ENCODE measurements at places on chromosomes 11 and 22. TPM values are rescaled to one million over a fixed set of nuclear protein-coding genes. Genes with fewer than 3 reads are reported as not detected.
A peak's percentile ranks its signal among the peaks of the same experiment; 100 is the strongest.

HIKESHI gene
- 30.0 TPM for total RNA-seq

EFCAB6 gene
- 4.4 TPM for total RNA-seq

C11orf42 gene
- total RNA-seq = not detected

NUDT8 gene
- total RNA-seq = 7.8 TPM

OR51E2 gene
- total RNA-seq = 0.45 TPM

ACER3 gene
- 56.7 TPM for total RNA-seq

FREY1 gene
- total RNA-seq = not detected

WNT11 gene
- 11.6 TPM for total RNA-seq

DEPDC7 gene
- total RNA-seq = 12.3 TPM

TNNT3 gene
- 35.6 TPM for total RNA-seq

DNA sequence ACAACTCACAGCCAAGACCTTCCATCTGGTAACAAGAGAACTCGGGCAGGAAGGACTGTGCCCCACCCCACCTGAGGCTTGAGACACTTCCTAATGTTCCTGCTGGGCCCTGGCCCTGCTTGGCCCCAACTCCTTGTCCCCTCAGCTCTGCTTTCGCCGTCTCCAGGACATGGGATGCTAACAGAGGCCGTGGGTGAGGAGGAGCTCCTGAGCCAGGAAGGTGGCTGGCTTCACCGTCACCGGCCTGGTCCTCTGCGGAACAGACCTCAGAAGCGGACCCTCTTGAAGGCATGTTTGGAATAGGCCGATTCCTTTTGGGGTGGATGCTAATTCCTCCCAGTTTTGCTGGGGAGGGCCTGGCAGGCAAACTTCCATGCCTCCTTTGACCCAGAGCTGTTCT is 154.3 kb downstream of the CACNA1I start:
- no peak for DNase-seq

GRCh38 chr11:44817207-44817949 is 90.6 kb downstream of the TSPAN18 start:
- no peak for DNase-seq

- no peak for DNase-seq
These were observed 12.8 kb downstream of the TSKU start for GRCh38 chr11:76795936-76796441.

- DNase-seq = no peak
These were observed 13.6 kb downstream of the EFCAB6 start for GRCh38 chr22:43798492-43798891.

- no peak for DNase-seq
These were observed 408.0 kb downstream of the BRD1 start for GRCh38 chr22:49419661-49420060.

- no peak for DNase-seq
These were observed 64.0 kb downstream of the SOX6 start for GRCh38 chr11:16292167-16292859.

GRCh38 chr11:91837411-91838330 is 386.9 kb upstream of the FAT3 start:
- DNase-seq = no peak

GRCh38 chr22:22103078-22103875 is 120.7 kb upstream of the TOP3B start:
- DNase-seq = no peak

GRCh38 chr11:85096939-85097338 is 530.2 kb downstream of the DLG2 start:
- DNase-seq = no peak

GRCh38 chr11:66331542-66332370 is 4.5 kb downstream of the RIN1 start:
- no peak for DNase-seq

DNA sequence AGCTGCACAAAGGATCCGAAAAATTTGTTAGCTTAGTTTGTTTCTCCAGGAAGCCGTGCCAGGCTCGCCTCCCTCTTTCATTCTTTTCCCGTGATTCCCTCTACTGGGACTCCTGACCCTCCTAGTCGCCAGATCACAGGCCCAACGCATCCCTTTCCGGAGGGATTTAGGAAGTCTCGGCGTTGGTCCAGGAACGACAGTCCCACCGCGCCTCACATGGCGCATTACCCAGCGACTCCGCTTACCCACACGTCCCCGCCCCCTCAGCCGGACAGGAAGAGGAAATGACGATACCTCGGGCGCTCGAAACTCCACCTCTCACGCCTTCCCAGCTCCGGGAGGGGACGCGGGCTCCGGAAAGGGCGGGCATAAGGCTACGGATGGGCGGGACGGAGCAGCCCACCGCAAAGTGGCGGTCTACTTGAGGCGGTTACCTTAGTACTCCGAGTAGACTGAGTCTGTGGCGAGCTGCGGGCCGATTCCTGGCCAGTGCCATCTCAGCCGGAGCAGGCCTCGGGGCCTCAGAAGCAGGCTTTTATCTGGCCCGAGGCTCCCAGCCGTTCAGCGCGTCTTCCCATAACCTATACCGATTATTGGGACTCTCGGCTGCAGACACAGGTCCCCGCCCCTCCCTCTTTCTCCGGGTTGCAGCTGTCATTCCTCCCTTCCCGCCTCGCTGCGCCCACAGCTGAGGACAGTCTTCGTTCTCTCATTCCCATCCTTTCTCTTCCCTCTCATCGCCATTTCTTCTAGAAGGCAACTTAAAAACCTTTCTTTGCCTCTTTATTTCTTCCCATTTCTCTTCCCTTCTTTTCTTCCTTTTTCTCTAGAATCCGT is at the start of gene CCDC15:
CCDC15 (plus strand) TSS at position 450 of the 837 bp plus-strand sequence. CDS start 531 bp downstream, outside the sequence.
- peak; percentile 98 for DNase-seq

DNA sequence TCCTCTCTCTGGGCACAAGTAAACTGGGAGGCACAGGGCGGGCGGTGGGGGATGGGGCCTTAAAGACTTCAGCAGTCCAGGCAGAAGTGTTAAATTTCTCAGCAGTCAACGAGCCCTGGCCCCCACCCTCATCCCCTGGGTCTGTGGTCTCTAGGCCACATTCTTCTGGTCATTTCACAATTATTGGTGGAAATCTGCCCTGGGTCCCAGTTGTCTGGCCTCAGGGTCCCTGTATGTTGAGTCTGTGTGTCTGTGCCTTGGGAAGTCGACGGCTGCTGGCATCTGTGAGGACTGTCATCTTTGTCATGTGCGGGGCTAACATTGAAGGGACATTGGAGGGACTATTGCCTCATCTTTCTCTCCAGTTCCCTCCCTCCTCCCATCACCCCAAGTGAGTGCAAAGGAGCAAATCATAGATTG is 1.7 kb downstream of the TSPAN18 start:
- no peak for DNase-seq

GRCh38 chr22:46087816-46088277 is 62.5 kb upstream of the PPARA start:
- peak; percentile 96 for DNase-seq

- no peak for DNase-seq
These were observed 12.6 kb downstream of the ZNF143 start for GRCh38 chr11:9473408-9473807.

- no peak for DNase-seq
These were observed 82.2 kb upstream of the AKIP1 start for GRCh38 chr11:8828580-8829361.

DNA sequence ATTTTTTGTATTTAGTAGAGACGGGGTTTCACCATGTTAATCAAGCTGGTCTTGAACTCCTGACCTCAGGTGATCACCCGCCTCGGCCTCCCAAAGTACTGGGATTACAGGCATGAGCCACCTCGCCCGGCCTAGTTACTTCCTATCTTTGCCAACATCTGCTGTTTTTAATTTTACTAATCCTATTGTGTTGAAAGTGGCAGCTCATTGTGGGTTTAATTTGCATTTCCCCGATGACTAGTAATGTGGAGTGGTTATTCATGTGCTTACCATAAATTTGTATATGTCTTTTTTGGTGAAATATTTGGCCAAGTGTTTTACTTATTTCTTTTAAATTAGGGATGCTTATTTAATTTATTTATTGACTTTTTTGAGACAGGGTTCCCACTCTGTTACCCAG is 74.2 kb upstream of the SLC25A18 start:
- no peak for DNase-seq

- no peak for DNase-seq
These were observed 389.2 kb downstream of the SOX6 start for GRCh38 chr11:15967166-15967565.

- no peak for DNase-seq
These were observed 21.8 kb upstream of the OR8G1 start for GRCh38 chr11:124219126-124219525.

DNA sequence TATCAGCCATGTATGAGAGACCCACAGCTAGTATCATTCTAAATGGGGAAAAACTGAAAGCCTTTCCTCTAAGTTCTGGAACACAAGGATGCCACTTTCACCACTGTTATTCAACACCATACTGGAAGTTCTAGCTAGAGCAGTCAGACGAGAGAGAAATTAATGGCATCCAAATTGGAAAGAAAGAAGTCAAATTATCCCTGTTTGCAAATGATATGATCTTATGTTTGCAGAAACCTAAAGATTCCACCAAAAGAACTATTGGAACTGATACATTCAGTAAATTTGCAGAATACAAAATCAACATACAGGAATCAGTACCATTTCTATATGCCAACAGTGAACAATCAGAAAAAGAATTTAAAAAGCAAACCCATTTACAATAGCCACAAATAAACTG is 226.0 kb downstream of the TRPC6 start:
- no peak for DNase-seq

DNA sequence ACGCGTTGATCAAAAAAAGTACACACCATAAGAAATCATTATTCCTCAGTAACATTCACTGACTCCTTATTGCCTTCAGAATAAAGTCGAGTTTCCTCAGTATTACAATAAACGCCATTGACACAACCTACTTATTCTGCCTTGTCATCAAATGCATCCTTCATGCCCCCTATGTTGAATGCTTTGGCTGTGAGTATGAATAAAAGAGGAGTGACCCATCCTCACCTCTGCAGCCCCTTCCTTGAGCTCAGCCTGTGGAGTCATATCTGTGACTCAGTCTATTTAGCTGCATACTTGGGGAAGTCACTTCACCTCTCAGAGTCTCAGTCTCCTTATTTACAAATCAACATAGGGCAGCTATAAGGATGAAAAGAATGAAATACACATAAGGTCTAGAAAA is 65.1 kb downstream of the USP35 start:
- DNase-seq = no peak

GRCh38 chr11:35116762-35117640 is 22.0 kb upstream of the CD44 start:
- no peak for DNase-seq

- DNase-seq = no peak
These were observed 138.9 kb downstream of the LARGE1 start for GRCh38 chr22:33781411-33781810.

DNA sequence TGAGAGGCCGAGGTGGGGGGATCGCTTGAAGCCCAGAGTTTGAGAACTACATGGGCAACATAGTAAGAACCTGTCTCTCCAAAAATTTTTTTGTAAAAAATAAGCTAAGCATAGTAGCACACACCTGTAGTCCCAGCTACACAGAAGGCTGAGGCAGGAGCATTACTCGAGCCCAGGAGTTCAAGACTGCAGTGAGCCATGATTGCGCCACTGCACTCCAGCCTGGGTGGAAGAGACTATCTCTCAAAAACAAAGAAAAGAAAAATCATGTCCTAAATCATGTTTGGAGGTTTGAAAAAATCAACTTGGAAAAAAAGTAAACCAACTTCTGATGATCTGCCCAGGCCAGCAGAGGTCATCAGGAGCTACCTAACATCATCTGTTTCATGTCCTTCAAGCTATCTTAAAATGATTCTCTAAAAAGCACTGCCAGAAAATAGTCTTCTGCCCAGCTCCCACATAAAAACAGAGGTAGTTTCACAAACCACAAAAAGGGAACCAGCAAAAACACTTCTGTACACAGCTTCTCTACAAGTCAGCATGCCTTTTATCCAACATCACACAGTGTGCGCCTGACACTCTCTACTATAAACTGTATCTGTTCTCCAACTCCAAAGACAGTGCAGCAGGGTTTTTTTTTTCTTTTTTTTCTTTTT is 165.0 kb downstream of the SOX6 start:
- DNase-seq = no peak

GRCh38 chr11:61769169-61769920 is 16.9 kb downstream of the MYRF start:
- DNase-seq = no peak

DNA sequence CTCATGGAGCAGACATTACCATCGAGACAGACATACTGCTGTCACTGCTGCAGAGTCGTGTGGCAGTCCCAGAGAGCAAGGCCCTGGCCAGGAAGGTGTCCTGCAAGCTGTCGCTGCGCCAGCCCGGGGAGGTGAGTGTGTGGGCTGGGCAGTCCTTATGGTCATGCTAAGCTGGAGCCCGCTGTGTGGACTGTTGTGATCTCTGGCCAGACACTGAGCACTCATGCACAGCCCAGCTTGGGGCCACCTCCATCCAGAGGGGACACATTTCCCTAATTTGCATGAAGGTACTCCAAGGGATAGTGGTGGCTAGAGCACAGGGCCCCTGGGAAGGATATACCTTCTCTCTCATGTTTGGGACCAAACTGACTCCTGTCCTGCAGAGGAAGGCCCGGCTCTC is 9.6 kb downstream of the ANKK1 start:
- no peak for DNase-seq

GRCh38 chr11:124791626-124792341 is 8.4 kb downstream of the MSANTD2 start:
- no peak for DNase-seq

DNA sequence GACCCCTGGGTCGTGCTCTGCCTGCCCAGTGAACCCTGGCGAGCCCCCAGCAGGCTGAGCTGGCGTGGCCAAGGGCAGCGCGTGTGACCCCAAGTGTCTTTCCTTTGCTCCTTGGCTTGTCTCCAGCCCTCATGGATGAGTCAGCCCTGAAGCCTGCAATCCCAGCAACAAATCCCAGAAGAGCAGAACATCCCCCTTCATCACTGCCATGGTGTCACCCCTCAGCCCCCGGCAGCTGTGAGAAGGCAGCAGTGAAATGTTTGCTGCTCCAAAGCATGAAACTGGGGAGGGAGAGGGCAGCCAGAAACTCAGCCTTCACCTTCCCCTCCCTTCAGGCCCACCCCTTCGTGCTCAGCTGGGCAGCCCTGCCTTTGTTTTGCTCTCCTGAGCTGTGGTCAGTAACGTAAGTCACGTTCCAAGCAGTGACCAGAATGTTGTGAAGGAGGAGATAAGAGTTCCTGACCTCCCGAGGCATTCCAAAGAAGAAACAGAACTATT is 29.8 kb downstream of the ADAMTS15 start:
- DNase-seq = peak; percentile 89

All from sciatic nerve (tissue), 2 donors.